Endodermal cell (in vitro differentiated cells): ENCODE measurements at places on chromosomes 4 and X. TPM values are rescaled to one million over a fixed set of nuclear protein-coding genes. Genes with fewer than 3 reads are reported as not detected.
A peak's percentile ranks its signal among the peaks of the same experiment; 100 is the strongest.

The CFP gene
- 2.5 and 4.6 TPM in 2 replicates for total RNA-seq

The TCEAL6 gene
- total RNA-seq: not detected in 3 replicates

The LONRF3 gene
- total RNA-seq: 0.75 to 3.8 TPM (median 3.1 TPM) in 3 replicates

The CDX4 gene
- 0.18 and 0.45 TPM in 2 replicates for total RNA-seq

The PNMA6F gene
- total RNA-seq: not detected in 2 replicates

DNA sequence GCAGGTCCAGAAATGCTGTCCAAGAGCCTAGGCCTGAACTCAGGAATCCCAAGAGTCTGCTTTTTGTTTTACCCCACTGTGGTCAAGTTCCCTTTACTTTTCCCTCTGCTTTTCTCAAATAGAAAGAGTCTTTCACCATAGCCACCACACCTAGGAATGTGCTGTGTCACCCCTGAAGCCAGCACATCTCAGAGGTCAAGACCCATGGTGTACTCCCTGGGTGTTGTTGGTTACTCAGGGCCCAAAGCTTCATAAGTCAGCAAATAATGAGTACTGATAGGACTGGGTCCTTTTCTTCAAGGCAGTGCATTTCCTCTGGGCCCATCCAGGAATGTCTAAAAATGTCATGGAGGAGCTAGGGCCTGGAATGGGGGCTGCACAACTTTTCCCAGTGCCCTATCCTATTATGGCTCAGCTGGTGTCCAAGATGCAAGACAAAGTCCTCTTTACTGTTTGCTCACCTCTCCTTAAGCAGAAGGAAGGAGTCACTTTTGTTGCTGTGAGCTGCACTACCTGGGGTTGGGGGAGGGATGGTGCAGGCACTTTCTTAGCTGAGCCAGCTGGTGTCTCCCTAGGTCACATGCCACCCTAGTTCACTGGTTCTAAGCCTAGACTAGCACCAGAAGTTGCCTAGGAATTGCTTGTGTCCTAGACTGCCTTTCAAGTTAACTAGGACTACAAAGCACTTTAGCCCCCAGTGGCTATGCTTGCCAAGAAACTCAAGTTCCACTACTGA is 62.4 kb upstream of the RXFP1 start:
- H3K36me3 ChIP-seq: no peaks in the 10 kb centered on the region
- no peaks in the 10 kb centered on the region for H3K4me1 ChIP-seq
- no peaks in the 10 kb centered on the region for H3K27me3 ChIP-seq
- peak; percentile 37 for DNase-seq
- no peak overlapping the region for H3K27ac ChIP-seq

GRCh38 chrX:131607792-131608369 is 64.0 kb downstream of the OR13H1 start:
- DNase-seq: no peak
- no peak overlapping the region for H3K27ac ChIP-seq
- no peaks in the 10 kb centered on the region for H3K36me3 ChIP-seq

- H3K27me3 ChIP-seq: no peaks in the 10 kb centered on the region
- DNase-seq: no peak
- no peak overlapping the region for H3K4me3 ChIP-seq
Measured at GRCh38 chr4:108334031-108334430, 165.3 kb upstream of the LEF1 start.

DNA sequence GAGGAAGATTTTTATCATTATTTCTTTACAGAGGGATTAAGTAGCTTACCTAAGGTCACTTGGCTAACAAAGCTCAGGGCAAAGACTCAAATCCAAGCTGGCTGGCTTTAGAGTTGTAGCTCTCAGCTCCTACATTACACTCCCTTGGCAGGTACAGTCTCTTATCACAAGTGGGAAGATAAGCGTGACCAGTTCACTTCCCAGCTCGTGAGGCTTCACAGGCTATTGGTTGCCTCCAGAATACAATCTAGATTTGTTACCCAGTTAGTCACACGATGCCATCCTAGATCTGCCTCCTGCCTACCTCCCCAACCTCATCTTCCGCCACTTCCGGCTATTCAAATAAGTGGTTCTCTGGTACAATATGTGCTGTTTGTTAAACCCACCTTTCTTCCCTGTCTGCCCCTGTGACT is 3.7 kb downstream of the MMRN1 start:
- H3K4me1 ChIP-seq: no peaks in the 10 kb centered on the region
- DNase-seq: peak; percentile 77
- no peaks in the 10 kb centered on the region for H3K36me3 ChIP-seq
- H3K27me3 ChIP-seq: peaks cover 12% of the 10 kb centered on the region
- H3K27ac ChIP-seq: no peak overlapping the region

DNA sequence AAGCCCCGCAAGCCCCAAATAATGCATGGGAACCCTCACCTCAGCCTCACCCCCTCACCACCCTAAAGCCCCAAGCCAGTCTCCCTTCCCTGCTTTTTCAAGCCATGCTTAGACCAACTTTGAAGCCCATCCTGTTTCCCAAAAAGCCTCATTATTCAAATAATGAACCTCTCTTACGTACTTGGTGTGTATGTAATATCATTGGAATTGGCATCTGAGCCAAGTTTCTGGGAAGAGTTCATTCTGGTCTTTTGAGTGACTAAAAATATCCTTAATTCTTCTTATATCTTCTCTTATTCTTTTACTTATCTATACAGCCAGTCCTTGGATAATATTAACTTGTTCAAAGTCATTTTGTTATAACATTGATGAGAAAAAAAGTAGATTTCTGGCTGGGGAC is 875.8 kb upstream of the SLIT2 start:
- no peak overlapping the region for H3K4me3 ChIP-seq
- no peak overlapping the region for H3K27ac ChIP-seq
- H3K27me3 ChIP-seq: no peaks in the 10 kb centered on the region
- H3K4me1 ChIP-seq: no peaks in the 10 kb centered on the region
- H3K36me3 ChIP-seq: no peaks in the 10 kb centered on the region

DNA sequence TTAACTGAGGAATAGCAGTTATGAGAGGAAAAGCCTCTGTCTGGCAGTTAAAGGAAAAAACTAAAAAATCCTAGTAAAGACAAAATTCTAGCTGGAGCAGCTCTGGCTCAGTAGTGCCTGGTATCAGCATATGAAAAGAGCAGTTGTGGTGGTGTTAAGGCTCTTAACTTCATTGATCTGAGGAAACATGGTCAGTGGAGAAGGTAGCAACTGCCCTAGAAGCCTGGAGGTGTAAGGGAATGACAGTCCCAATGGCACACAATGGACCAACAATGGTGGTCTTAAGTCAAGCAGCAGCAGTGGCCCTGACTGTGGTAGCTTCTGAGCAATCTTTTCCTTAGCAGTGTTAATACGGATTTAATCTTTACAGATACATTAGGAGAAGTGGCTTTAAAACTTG is 189.6 kb upstream of the POF1B start:
- no peaks in the 10 kb centered on the region for H3K36me3 ChIP-seq
- H3K4me3 ChIP-seq: no peak overlapping the region
- peak overlapping the region; percentile 86 for H3K27ac ChIP-seq

DNA sequence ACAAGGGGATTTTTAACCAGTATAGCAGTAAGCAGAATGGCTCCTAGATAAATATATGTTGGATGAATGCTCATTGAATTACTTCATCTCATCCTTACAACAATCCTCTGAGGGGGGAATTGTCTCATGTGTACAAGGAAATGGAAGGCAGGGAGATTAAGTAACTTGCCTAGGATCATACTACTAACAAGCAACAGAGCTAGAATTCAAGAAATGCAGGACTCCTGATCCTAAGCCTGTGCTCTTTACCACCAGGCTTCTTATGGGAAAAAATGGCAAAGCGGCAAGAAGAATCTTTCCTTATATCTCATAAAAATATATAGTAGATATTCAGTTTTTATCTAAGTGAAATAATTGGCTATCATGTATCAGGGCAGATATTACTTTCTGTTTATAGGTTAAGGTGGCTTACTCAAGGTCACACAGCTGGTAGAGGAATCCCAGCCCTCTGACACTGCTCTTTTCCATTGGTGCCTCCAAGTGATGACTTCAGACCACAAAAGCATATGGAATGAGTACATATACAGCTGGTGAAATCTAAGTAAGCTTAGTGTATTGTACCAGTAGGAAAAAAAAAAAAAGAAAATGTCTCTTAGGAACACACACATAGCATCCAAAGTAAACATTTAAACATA is 2.1 kb downstream of the ABHD18 start:
- no peak overlapping the region for H3K27ac ChIP-seq
- no peak for DNase-seq
- H3K27me3 ChIP-seq: no peaks in the 10 kb centered on the region
- no peak overlapping the region for H3K4me3 ChIP-seq

- no peak overlapping the region for H3K27ac ChIP-seq
- no peaks in the 10 kb centered on the region for H3K27me3 ChIP-seq
- no peaks in the 10 kb centered on the region for H3K36me3 ChIP-seq
- DNase-seq: no peak
Measured at GRCh38 chrX:148422526-148422925, 77.9 kb upstream of the AFF2 start.

DNA sequence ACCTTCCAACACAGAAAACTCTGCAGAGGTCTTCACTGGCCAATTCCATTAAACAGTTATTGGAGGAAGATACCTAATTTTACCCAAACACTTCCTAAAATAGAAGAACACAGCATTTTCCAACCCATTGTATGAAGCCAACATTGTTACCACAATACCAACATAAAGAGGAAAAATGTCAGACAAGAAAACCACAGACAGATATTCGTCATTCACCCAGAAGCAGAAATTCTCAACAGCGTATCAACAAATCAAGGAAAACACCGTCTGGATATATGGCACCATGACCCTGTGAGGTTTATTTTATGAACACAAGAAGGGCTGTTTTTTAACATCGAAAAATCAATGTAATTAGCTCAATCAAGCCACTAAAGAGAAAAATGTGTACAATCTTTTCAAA is 255.6 kb downstream of the ASMT start:
- H3K36me3 ChIP-seq: no peaks in the 10 kb centered on the region
- no peak for DNase-seq
- H3K27me3 ChIP-seq: no peaks in the 10 kb centered on the region
- no peak overlapping the region for H3K4me3 ChIP-seq
- H3K27ac ChIP-seq: no peak overlapping the region

- peak; percentile 56 for DNase-seq
- H3K27ac ChIP-seq: no peak overlapping the region
- no peak overlapping the region for H3K4me3 ChIP-seq
- no peaks in the 10 kb centered on the region for H3K36me3 ChIP-seq
- no peaks in the 10 kb centered on the region for H3K27me3 ChIP-seq
Measured at GRCh38 chrX:2823795-2824386, 4.8 kb upstream of the GYG2 start.

- H3K36me3 ChIP-seq: no peaks in the 10 kb centered on the region
- DNase-seq: no peak
- no peaks in the 10 kb centered on the region for H3K4me1 ChIP-seq
- H3K27ac ChIP-seq: no peak overlapping the region
Measured at GRCh38 chrX:75957107-75957610, 172.1 kb upstream of the MAGEE2 start.

DNA sequence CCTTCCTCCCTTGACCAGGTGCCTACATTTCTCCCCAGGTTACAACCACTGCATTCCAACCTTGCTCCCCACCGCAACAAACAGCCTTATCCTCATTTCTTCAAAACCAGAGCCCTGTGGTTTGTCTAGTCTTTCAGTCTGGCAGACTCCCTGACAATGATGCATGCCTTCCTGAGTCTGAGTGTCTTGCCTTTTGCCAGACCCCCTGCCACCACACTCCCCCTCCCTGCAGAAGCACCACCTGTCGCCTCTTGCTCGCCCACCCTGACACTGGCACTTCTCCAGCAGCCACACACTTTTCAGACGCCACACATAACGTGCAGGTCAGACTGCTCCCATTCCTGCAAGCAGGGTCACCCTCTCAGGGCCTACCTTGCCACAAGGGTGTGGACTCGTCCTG is 349.2 kb upstream of the NOCT start:
- no peak for DNase-seq
- H3K27me3 ChIP-seq: no peaks in the 10 kb centered on the region
- H3K27ac ChIP-seq: no peak overlapping the region
- no peak overlapping the region for H3K4me3 ChIP-seq
- H3K36me3 ChIP-seq: no peaks in the 10 kb centered on the region

DNA sequence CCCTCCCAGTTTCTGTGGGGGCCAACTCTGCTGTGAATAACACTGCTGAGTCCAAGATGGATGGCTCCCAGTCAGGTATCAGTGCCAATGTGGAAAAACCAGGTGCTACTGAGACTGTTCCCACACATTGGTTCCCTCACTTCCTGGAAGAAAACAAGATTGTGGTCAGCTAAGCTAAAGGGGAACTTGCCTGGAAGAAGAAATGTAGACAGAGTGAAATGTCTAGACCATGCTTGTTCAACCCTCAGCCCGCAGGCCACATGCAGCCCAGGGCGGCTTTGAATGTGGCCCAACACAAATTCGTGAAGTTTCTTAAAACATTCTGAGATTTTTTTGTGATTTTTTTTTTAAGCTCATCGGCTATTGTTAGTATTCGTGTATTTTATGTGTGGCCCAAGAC is 28.6 kb upstream of the UTP14A start:
- no peaks in the 10 kb centered on the region for H3K27me3 ChIP-seq
- no peak overlapping the region for H3K4me3 ChIP-seq
- no peaks in the 10 kb centered on the region for H3K36me3 ChIP-seq
- DNase-seq: no peak
- no peaks in the 10 kb centered on the region for H3K4me1 ChIP-seq
